ENCODE measurements at places on chromosomes 1 and 21. TPM values are rescaled to one million over a fixed set of nuclear protein-coding genes. Genes with fewer than 3 reads are reported as not detected.

NIBAN1 gene
- total RNA-seq: 50.6 TPM

LHX8 gene
- not detected for total RNA-seq

C4BPA gene
- not detected for total RNA-seq

OR2M3 gene
- total RNA-seq: not detected

LCE2B gene
- not detected for total RNA-seq

GRCh38 chr1:100816049-100816448 lies 78.6 kb downstream of the EXTL2 start:
- peaks cover 2% of the 10 kb centered on the region for H3K27me3 ChIP-seq
- no peak overlapping the region for H3K27ac ChIP-seq
- no peak overlapping the region for H3K4me3 ChIP-seq
- H3K36me3 ChIP-seq: no peaks in the 10 kb centered on the region

DNA sequence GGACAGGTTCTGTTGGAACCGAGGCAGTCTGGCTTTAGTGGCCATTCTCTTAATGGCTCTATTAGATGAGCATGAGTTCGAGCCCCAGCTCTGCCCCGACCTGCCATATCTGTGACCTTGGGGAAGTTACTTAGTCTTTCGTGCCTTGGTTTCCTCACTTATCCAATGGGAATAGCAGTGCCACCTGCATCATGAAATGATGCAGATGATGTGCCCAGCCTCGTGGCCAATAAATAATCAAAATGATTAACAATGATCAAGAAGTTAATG lies 30.6 kb downstream of the CAMK1G start:
- no peak overlapping the region for H3K4me3 ChIP-seq
- no peak overlapping the region for H3K27ac ChIP-seq
- no peaks in the 10 kb centered on the region for H3K27me3 ChIP-seq
- DNase-seq: no peak

DNA sequence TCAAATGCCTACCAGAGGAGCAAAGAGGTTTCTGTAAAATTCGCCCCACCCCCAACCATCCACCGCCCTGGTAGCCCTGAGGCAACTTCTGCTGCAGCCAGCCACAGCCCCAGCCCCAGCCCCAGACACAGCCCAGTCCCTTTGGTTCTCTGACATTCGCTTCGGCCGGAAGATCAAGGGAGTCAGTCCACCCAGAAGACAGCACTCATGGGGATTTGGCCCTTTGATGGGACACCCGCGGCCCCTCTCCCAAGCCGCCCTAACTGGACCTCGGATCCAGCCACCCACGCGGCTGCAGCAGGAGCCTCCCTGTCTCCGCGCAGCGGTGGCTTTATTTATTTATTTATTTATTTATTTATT lies 3881.0 kb downstream of the SRGAP2C start:
- no peaks in the 10 kb centered on the region for H3K4me1 ChIP-seq
- H3K27ac ChIP-seq: no peak overlapping the region
- no peaks in the 10 kb centered on the region for H3K27me3 ChIP-seq
- no peaks in the 10 kb centered on the region for H3K36me3 ChIP-seq
- DNase-seq: no peak

GRCh38 chr1:115183158-115183557 lies 93.9 kb upstream of the TSPAN2 start:
- peak overlapping the region; percentile 96 for H3K27ac ChIP-seq
- H3K4me1 ChIP-seq: peaks cover 42% of the 10 kb centered on the region
- H3K36me3 ChIP-seq: no peaks in the 10 kb centered on the region
- no peaks in the 10 kb centered on the region for H3K27me3 ChIP-seq
- no peak overlapping the region for H3K4me3 ChIP-seq

DNA sequence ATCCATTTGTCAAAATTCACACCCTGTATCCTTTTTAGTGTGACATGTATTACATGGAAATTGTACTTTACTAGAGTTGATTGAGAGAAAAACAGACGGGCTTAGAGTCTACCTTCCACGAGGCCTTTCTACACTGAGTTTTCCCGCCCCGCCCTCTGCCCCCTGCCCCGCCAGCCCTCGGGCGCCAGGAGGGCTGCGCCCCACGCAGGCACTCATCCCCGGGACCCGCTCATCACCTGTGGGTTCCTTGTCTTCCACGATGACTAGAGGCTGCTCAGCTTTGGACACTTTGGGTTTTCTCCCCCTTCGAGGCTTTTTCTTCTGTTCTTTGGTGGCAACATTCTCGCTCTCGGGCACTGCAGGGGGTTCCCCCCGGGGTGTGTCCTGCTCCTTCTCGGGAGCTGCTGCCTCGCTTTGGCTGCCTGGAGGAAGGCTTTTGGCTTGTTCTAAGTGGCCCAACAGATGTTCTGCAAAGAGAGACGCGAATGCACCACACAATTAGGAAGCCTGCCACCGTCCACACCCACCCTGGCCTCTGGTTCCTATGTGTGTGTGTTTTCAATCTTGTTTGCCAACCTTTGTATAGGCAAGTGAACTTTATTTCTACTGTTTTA lies 39.6 kb downstream of the PRDM15 start:
- H3K36me3 ChIP-seq: no peaks in the 10 kb centered on the region
- H3K4me1 ChIP-seq: no peaks in the 10 kb centered on the region
- no peak overlapping the region for H3K27ac ChIP-seq
- no peak overlapping the region for H3K4me3 ChIP-seq
- no peaks in the 10 kb centered on the region for H3K27me3 ChIP-seq
- DNase-seq: no peak

DNA sequence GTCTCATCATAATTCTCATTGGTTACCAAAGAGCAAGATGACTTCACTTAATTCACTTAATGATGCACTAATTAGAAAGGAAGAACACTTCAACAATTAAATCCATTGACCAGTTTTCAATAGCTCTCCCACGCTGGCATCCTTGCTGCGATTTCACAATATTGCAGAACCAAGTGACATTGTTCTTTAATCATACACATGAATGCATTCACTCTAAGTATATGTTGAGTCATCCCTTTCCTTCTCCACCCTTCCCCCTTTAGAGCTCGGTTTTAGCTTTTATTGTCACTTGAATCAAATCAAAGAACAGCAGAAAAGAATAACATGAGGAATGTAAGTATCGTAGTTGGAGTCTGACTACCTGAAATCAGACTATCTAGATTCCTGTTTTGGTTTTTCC lies 233.6 kb upstream of the FMN2 start:
- DNase-seq: no peak
- no peak overlapping the region for H3K4me3 ChIP-seq
- H3K4me1 ChIP-seq: no peaks in the 10 kb centered on the region
- H3K36me3 ChIP-seq: no peaks in the 10 kb centered on the region

DNA sequence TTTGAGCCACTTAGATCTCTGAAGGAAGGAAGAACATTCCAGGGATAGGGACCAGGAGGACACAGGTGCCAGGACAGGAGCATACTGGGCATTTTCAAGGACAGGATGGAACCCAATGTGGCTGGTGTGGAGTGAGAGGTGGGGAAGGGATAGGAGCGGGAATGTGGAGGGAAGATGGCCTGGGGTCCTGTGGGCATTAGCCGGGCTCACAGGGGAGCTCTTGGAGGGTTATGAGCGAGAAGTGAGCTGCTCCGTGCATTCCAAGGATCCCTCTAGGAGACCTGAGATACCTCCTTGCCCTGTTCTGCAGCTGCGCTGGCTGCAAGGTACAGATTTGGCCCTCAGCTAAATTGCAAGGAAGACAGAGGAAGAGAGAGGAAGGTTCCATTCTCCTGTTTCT lies 87.5 kb downstream of the IER5 start:
- no peak overlapping the region for H3K27ac ChIP-seq
- DNase-seq: no peak
- H3K27me3 ChIP-seq: peaks cover 3% of the 10 kb centered on the region
- H3K36me3 ChIP-seq: no peaks in the 10 kb centered on the region
- peaks cover 17% of the 10 kb centered on the region for H3K4me1 ChIP-seq

GRCh38 chr1:115098979-115099692 lies 9.8 kb upstream of the TSPAN2 start:
- DNase-seq: no peak
- peak overlapping the region; percentile 59 for H3K4me3 ChIP-seq
- peak overlapping the region; percentile 38 for H3K27ac ChIP-seq
- H3K27me3 ChIP-seq: no peaks in the 10 kb centered on the region

DNA sequence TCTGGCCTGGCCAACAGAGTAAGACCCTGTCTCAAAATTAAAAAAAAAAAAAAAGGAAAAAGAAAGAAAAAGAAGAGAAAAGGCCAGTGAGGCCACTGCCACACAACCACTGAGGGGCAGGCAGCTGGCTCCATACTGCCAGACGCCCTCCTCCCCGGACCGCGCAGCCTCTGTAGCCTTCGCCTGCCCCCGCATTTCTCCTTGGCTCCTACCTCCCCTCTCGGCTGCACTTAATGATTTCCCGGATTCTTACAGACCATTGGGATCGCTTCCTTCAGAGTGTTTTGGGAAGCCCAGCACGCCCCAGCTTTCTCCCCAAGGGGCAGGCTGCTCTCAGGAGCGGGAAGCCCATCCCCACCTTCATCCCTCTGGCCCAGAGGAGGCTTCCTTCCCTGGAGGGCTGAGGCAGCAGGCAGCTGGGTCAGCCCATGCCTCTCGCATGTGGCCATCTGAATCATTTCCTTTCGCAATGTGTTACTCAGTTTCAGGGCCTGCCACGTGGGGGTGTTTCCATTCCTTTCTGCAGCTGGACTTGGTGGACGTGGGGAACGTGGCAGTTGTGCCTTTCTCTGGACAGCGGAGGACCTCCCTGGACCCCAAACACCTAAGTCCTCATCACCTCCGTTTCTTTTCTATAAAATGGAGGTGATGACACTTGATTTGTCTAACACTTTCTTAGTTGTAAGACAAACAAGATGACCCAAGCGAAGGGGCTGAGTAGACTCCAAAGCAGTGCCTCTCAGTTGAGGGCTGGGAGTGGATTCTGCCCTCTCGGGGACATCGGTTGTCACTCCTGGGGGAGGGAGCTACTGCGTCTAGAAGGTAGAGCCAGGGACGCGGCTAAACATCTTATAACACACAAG lies 2.3 kb downstream of the SLC2A5 start:
- peak; percentile 86 for DNase-seq
- no peaks in the 10 kb centered on the region for H3K27me3 ChIP-seq
- peak overlapping the region; percentile 89 for H3K27ac ChIP-seq
- H3K36me3 ChIP-seq: no peaks in the 10 kb centered on the region
- H3K4me1 ChIP-seq: peaks cover 55% of the 10 kb centered on the region

DNA sequence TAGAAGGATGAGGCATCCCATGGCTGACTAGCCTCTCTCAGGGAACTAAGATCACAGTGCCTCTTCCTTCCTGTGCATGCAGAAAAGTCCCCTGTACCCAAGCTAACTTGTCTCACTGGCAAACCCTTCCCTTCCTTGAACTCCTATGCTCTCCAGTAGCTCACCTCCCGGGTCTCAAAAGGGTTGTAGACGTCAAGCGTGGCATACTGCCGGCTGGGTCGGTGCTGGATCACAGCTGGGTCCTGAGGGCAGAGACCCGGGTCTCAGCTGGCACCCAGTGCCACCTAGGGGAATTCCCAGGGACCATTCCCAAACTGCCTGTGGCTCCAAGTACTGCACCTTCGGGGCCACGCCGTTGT lies 688 bp downstream of the SCAMP3 start:
- peaks cover 18% of the 10 kb centered on the region for H3K4me1 ChIP-seq
- no peaks in the 10 kb centered on the region for H3K27me3 ChIP-seq
- peaks cover 81% of the 10 kb centered on the region for H3K36me3 ChIP-seq

GRCh38 chr21:35811191-35811806 lies 249.0 kb downstream of the SETD4 start:
- H3K27me3 ChIP-seq: no peaks in the 10 kb centered on the region
- H3K36me3 ChIP-seq: no peaks in the 10 kb centered on the region
- H3K4me3 ChIP-seq: no peak overlapping the region
- no peak for DNase-seq
- H3K4me1 ChIP-seq: no peaks in the 10 kb centered on the region

GRCh38 chr1:168735974-168736373 lies 7.0 kb upstream of the DPT start:
- H3K4me3 ChIP-seq: no peak overlapping the region
- H3K27ac ChIP-seq: no peak overlapping the region
- peaks cover 7% of the 10 kb centered on the region for H3K4me1 ChIP-seq

DNA sequence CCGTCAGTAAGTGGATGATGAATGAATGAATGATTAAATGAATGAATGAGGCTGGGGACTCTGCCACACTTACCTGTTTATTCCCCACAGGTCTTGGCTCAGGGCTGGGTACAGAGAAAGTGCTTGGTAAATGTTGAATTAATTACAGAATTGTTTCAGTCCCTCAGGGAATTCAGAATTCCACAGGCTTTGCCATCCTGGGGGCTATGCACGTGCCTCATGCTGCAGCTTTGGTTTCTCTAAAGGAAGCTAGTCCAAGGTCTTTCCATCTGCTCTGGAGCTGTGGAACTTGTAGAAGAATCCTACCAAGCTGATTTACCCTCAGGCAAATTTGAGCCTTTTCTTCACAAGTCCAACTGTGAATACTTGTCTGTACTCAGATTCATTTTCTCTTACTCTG lies 376.8 kb upstream of the AJAP1 start:
- H3K4me3 ChIP-seq: no peak overlapping the region
- H3K27ac ChIP-seq: no peak overlapping the region
- no peaks in the 10 kb centered on the region for H3K36me3 ChIP-seq
- no peak for DNase-seq
- peaks cover 6% of the 10 kb centered on the region for H3K27me3 ChIP-seq
- no peaks in the 10 kb centered on the region for H3K4me1 ChIP-seq

GRCh38 chr1:85330711-85331290 lies 54.4 kb upstream of the BCL10 start:
- H3K36me3 ChIP-seq: no peaks in the 10 kb centered on the region
- H3K27me3 ChIP-seq: no peaks in the 10 kb centered on the region
- H3K4me3 ChIP-seq: no peak overlapping the region
- peak overlapping the region; percentile 83 for H3K27ac ChIP-seq

DNA sequence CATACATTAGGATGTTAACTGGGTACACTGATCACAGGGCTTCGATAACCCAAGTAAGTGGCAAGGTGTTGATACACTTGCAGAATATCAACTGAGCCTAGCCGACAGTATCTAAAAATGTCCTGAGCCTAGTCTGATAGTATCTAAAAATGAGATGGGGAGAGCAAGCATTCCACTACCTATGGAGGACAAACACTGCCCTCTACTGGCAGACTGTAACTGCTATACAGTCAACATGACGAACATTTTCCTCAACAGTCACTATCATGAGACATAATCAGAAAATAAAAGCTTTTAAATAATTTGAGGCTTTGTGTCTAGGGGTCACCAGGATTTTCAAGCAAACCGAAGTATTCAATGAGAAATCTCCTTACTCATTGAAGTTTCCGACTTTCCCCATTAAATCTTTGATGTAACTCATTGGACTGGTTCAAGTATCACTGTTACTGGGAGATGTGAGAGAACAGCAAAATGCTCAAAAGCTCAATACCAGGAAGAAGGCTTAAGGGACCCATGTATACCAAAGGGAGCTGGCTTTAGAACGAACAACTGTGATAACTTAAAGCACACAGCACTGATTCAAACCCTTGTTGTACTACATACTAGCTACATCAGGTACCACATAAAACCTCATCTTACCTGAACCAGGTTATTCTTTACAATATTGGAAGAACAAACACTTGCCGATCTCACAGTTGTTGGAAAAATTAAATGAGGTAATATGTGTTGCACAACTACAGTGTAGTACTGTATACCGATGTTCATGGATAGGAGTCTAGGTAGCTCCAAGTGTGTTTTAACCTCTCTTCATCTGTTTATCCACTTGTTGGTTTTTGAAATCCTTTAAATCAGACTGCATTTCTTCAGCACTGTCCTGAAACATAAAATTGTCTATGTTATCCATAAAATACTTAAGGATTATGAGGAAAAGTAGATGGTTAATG lies 31.1 kb upstream of the SLC45A3 start:
- DNase-seq: no peak
- H3K27ac ChIP-seq: peak overlapping the region; percentile 44
- H3K36me3 ChIP-seq: peaks cover 28% of the 10 kb centered on the region
- H3K27me3 ChIP-seq: no peaks in the 10 kb centered on the region
- peaks cover 4% of the 10 kb centered on the region for H3K4me1 ChIP-seq
- no peak overlapping the region for H3K4me3 ChIP-seq

Data from psoas muscle (tissue), 8 donors.